ENCODE measurements at places on chromosomes 13 and 19.

GRCh38 chr13:43422116-43422515, 364.7 kb downstream of the ENOX1 start:
- no peak for DNase-seq

GRCh38 chr19:29777781-29778309, 33.9 kb upstream of the CCNE1 start:
- no peak for DNase-seq

- DNase-seq, result no peak
Measured at GRCh38 chr19:15265214-15265849, 33.1 kb upstream of the EPHX3 start.

GRCh38 chr19:15213715-15214381, 13.1 kb upstream of the NOTCH3 start:
- DNase-seq, result peak; percentile 32

DNA sequence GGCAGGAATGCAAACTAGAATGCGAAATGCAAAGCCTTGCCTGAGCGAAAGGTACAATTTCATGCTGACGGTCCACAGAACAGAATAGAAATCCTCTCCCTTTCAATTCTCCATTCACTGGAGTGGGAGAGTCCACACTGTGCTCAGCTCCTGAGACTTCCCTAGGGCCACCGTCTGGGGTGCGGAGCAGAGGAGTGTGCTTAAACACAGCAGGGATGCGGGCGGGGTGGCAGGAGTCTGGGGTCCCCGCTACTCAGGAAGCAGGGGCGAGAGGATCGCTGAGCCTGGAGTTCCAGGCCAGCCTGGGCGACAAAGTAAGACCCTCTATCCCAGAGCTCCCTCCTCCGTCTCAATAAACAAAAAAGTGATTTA, 552 bp upstream of the ZNF816 start:
- DNase-seq, result peak; percentile 53

DNA sequence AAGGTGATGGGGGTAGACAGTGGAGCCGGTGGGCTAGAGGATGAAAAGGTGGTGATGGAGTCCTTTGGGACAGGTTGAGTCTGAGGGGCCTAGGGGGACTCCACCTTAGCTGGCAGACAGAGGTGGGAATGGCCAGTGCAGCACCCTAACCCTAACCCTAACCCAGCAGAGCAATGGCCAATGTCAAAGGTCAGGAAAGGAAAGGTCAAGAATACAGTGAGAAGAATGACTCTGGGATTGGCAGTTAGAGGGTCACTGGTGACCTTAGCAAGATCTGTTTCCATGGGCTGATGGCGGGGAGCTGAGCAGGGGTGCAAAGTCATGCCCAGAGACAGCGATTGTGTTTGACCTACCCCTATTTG, 16.6 kb downstream of the GNA15 start:
- DNase-seq, result no peak

DNA sequence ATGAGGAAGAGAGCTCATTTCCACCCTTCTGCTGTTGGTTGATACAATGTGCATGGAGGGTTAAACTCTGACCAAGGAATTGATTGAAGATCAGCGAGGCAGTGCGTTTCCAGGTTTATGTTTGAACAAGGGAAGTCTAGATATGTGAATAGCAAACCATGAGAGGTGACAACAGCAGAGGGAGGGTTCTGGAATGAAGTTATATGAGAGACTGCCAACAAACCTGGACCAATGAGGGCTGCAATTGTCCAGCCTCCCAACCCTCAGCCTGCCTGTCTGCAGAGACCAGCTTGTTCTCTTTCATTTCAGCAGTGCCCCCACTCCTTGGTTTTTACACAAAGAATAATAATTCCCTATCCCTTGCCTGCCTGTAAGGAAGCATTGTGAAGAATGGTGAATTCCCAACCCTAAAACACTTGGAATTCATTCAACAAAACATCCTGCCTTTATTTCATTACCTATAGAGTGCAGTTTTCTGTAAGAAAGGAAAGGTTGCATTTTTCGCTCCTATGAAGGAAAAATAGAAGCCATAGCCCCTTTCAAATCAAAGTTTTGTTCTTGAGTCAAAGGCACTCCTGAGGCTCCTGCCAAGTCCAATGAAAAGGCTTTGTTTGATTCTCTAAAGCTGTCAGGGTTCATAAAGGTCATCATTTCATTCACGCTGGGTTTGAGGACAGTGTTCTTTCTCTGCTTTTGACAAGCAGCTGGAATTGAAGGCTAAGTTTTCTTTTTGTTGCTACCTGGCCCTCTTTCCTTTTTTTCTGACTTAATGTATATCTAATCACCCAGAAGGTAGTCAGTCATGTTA, 53.6 kb upstream of the ABCC4 start:
- DNase-seq, result no peak

DNA sequence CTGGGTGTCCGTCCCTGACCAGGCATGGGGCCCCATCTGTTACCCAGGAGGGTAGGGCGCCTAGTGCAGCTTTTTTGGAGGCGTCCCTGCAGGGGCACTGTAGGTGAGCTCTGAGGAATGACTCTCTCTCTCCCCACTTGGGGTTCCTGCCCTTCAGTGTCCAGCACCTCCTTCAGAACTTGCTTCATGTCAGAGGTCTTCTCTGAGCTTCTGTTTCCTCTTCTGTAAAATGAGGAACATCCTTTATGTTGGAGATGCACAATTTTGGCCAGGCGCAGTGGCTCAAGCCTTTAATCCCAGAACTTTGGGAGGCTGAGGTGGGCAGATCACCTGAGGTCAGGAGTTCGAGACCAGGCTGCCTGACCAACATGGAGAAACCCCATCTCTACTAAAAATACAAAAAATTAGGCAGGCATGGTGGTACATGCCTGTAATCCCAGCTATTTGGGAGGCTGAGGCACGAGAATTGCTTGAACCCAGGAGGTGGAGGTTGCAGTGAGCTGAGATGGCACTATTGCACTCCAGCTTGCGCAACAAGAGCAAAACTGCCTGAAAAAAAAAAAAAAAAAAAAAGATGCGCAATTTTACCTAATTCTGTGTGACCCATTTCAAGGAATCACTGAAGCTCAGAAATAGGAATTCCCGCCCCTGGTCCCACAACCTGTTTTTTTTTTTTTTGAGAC, 15.2 kb upstream of the PIK3R2 start:
- DNase-seq, result no peak

DNA sequence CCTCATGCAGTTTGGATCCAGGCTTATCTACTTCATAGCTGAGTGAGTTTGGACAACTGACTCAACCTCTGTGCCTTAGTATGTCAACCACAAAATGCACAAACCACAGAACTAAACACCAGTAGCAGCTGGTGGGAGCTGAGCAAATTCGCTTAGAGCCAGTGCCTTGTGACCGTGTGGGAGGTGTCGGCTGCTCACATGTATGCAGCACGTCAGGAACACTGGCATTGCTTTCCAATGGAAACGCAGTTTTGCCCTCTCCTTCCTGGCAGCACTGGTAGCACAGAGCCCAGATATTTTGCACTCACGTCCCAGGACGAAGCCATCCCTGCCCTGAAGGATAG, 8.3 kb upstream of the NTN5 start:
- no peak for DNase-seq

- no peak for DNase-seq
Measured at GRCh38 chr19:4115818-4116385, 8.0 kb downstream of the MAP2K2 start.

GRCh38 chr13:46165485-46166223, 16.3 kb downstream of the LCP1 start:
- DNase-seq, result no peak

DNA sequence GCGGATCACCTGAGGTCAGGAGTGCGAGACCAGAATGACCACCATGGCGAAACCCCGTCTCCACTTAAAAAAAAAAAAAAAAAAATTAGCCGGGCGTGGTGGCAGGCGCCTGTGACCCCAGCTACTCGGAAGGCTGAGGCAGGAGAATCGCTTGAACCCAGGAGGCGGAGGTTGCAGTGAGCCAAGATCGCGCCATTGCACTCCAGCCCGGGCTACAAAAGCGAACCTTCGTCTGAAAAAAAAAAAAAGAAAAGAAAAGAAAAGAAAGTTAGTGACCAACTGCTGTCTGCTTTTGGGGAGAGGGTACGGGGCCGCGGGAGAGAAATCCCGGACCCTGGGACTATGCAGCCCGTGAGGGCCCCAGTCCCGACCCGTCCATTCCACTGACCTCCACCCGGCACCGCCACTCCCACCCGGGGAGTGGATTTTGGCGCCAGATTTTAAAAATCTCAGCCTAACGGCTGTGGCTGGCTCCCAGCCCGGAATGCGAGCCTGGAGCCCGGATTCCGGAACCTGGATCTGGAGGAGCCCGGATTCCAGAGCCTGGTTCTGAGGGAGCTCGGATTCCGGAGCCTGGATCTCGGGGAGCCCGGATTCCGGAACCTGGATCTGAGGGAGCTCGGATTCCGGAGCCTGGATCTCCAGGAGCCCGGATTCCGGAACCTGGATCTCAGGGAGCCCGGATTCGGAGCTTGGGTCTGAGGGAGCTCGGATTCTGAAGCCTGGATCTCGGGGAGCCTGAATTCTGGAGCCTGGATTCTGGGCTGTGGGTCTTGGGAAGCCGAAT, 6.1 kb upstream of the LMNB2 start:
- peak; percentile 100 for DNase-seq

GRCh38 chr13:101829484-101829883, 377.0 kb downstream of the ITGBL1 start:
- no peak for DNase-seq

GRCh38 chr13:32446773-32447465, 19.0 kb upstream of the N4BP2L1 start:
- DNase-seq, result no peak
